ENCODE measurements at places on chromosomes 6 and 20.

DNA sequence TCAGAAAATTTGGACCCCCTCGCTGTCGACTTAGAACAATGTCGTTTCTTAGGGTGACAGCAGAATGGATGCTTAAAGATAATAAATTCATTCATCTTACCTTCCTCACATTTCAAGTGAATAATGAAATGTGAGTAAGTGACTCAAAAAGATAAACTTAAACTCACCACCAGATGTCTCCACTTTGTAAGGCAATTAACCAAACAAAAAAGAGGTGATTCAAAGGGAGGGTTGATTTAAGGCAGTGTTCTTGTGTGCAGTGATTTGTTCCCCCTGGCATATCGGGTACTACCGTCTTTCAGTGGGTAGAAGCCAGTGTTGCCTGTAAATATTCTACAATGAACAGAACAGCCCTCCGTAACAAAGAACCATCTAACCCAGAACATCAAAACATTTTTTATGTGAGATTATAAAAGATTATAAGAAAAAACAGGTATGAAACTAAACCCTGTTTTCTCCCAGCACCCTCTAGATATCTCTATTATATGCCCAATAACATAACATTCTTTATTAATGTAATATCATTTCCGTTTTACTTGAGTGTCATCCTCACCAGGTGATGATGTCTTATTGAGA lies 589.7 kb downstream of the CBLN4 start:
- H3K4me3 ChIP-seq: no peak overlapping the region
- no peak overlapping the region for H3K27ac ChIP-seq
- no peaks in the 10 kb centered on the region for H3K4me1 ChIP-seq

DNA sequence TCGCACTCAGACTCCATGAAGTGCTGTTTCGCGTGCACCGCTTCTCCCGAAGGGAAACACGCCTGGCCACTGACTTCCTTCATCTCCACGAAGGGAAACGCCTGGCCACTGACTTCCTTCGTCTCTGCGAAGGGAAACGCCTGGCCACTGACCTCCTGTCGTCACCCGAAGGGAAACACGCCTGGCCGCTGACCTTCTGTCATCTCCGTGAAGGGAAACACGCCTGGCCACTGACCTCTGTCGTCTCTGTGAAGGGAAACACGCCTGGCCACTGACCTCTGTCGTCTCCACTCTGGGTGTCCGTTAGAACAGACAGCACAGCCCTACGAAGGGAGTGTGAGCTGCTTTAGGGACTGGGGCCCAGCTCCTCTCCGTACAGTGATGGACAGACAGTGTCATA lies 17.1 kb upstream of the ADRM1 start:
- H3K36me3 ChIP-seq: peaks cover 4% of the 10 kb centered on the region
- H3K27me3 ChIP-seq: no peaks in the 10 kb centered on the region
- DNase-seq: no peak
- H3K4me3 ChIP-seq: no peak overlapping the region
- H3K27ac ChIP-seq: no peak overlapping the region
- peaks cover 5% of the 10 kb centered on the region for H3K4me1 ChIP-seq

- H3K36me3 ChIP-seq: peaks cover 7% of the 10 kb centered on the region
- no peak for DNase-seq
- H3K27me3 ChIP-seq: no peaks in the 10 kb centered on the region
- H3K27ac ChIP-seq: no peak overlapping the region
- H3K4me1 ChIP-seq: peaks cover 37% of the 10 kb centered on the region
Measured at GRCh38 chr6:52568320-52568719, 8.5 kb downstream of the TRAM2 start.

GRCh38 chr6:11330413-11330760 lies 97.9 kb upstream of the NEDD9 start:
- H3K36me3 ChIP-seq: peaks cover 3% of the 10 kb centered on the region
- H3K4me1 ChIP-seq: peaks cover 36% of the 10 kb centered on the region
- no peak overlapping the region for H3K4me3 ChIP-seq
- H3K27ac ChIP-seq: peak overlapping the region; percentile 72
- no peak for DNase-seq

GRCh38 chr6:34295721-34296120 lies 46.9 kb upstream of the SMIM29 start:
- H3K36me3 ChIP-seq: peaks cover 8% of the 10 kb centered on the region
- H3K27me3 ChIP-seq: no peaks in the 10 kb centered on the region
- H3K4me3 ChIP-seq: no peak overlapping the region
- no peak overlapping the region for H3K27ac ChIP-seq
- H3K4me1 ChIP-seq: peaks cover 5% of the 10 kb centered on the region
